Epithelial cell of proximal tubule (primary cell): ENCODE measurements at places on chromosomes 3 and 15.
A peak's percentile ranks its signal among the peaks of the same experiment; 100 is the strongest.

DNA sequence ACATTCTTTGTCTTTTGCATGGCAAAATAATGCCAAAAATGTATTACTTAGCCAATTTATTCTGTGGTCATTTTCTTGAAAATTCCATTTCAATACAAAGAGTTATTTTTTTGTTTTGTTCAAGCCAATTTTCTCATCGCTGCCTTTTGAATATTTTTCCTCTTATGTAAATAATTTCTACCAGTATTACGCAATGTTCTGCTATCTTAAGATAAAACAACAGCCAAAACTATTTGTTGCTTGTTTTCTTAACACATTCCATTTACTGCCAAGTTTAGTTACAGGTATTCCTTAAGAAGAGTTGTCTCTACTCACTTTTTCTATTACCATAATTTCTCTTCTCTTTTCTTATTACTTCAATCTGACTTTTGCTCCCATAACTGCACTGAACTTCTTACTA, 163.1 kb downstream of the ROBO1 start:
- DNase-seq, result no peak

DNA sequence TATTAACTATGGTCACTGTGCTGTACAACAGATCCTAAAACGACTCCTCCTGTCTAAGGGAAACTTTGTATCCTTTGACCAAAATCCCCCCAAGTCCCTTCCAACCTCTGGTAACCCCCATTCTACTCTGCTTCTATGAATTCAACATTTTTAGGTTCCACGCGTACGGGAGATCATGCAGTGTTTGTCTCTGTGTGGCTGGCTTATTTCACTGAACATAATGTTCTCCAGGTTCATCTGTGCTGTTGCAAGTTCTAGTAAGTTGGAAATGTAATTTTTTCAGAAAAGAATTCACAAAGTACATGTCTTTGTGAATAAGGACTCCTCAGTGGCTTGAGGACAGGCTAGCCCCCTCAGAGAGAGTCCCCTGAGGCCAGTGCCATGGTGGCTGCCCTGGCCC, 66.1 kb downstream of the ATP10A start:
- no peak for DNase-seq

DNA sequence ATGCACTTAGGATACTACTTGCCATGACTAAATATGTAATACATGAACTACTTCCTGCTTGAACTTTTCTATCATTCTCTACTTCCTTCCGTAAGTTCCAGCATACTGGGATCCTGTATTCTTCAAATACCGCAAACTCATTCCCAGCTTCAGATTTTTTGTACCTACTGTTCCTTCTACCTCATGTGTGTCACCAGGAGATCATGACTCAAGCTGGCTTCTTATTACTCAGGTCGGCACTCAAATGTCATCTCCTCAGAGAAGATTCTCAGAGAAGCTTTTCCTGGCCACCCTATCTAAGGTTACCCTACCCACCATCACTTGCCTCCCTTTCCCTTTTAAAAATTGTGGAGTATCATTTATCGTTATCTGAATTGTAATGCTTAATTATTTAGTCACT, 66.7 kb downstream of the RFX7 start:
- no peak for DNase-seq

GRCh38 chr3:97721446-97721845, 43.1 kb upstream of the ARL6 start:
- DNase-seq, result no peak

DNA sequence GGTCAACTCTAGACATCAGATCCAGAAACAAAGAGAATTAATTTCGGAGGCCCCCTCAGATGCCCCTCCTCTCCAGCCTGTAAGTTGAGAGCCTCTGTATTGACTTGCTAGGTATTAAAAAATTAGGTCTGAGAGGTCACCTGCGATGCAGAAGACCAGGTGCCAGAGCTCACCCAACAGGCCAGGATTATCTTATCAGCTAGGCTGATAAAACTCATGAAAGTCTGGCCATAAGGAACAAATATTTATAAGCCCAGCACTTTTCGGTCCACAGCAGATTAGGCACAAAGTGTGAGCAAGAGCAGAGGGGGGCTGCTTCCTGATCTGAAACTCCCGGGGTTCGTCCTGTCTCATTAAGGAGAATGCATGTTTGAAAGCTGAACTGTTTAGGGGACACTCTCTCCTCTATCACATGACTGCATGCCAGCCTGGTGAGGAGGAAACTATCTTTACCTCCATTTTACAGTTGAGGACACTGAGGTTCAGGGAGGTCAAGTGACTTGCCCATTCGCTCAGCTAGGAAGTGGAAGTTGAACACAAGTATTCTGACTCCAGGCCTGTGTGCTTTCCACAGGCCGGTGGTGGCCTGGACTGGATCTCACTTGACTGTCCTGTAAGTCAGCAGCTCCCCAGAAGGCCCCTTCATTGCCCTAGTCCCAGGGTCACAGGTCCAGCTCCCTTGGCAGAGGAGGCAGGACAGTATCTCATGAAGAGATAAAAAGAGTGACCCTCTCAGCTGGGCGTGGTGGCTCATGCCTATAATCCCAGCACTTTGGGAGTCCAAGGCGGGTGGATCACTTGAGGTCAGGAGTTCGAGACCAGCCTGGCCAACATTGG, 39.6 kb upstream of the MAGEF1 start:
- no peak for DNase-seq

- DNase-seq, result no peak
These were observed 296.8 kb downstream of the WDR72 start for GRCh38 chr15:53462651-53463050.

- no peak for DNase-seq
These were observed 5.8 kb downstream of the HYAL2 start for GRCh38 chr3:50316657-50317242.

GRCh38 chr3:71906976-71907375, 122.0 kb upstream of the PROK2 start:
- DNase-seq, result no peak

GRCh38 chr3:129448186-129448895, 8.3 kb downstream of the IFT122 start:
- DNase-seq, result peak; percentile 94

- DNase-seq, result no peak
These were observed 4.9 kb downstream of the ACAD11 start for GRCh38 chr3:132654721-132655120.

GRCh38 chr3:4491855-4492207, 1.3 kb upstream of the ITPR1 start:
- DNase-seq, result no peak

- no peak for DNase-seq
These were observed 331.2 kb downstream of the MECOM start for GRCh38 chr3:169332310-169332709.

GRCh38 chr15:101578443-101578894, 73.7 kb downstream of the TM2D3 start:
- no peak for DNase-seq

- DNase-seq, result no peak
These were observed 122.6 kb upstream of the SMAD3 start for GRCh38 chr15:66942649-66943390.

DNA sequence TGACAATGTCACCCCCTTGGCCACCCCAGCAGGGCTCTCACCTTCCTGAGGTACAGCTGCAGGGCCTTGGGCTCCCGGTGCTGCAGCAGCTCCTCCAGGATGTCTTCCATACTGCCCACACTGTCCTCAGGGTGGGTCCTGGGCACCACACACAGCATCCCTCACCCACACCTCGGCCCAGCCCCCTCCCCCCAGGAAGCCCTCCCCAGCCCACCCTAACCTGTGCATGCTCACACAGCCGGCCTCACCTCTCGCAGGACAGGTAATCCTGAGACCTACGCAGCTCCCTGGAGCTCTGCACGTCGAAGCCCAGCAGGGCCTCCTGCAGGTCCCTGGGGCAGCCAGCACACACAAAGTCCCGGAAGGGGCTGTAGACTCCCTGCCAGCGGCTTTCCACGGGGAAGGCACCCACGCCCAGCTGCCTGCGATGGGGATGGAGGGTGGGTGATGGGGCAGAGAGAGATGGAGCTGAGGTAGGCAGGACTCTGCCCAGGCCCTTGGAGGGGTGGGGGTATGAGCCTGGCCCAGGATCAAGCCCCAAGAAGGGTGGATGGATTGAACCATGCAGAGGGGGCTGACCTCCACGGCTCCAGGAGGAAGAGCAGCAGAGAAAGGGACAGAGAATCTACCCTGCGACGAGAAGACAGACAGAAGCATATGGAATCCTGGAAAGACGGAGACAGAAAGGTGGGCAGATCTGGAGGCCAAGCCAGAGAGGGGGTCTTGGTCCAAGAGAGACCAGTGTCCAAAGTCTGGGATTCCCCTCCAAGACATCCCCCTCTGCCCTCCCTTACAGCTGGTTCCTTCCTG, 16.7 kb downstream of the ALS2CL start:
- no peak for DNase-seq
